ENCODE measurements at places on chromosomes 12 and 14.

GRCh38 chr12:121793440-121793837 is at the start of gene RHOF:
RHOF (minus strand) TSS chr12:121793688; CDS start chr12:121793633, 55 bp downstream.
- peak; percentile 30 for DNase-seq

GRCh38 chr14:96233661-96234060 is 22.3 kb upstream of the BDKRB1 start:
- DNase-seq = no peak

- DNase-seq = no peak
These were observed 101.8 kb upstream of the EIF5 start for GRCh38 chr14:103232031-103232808.

DNA sequence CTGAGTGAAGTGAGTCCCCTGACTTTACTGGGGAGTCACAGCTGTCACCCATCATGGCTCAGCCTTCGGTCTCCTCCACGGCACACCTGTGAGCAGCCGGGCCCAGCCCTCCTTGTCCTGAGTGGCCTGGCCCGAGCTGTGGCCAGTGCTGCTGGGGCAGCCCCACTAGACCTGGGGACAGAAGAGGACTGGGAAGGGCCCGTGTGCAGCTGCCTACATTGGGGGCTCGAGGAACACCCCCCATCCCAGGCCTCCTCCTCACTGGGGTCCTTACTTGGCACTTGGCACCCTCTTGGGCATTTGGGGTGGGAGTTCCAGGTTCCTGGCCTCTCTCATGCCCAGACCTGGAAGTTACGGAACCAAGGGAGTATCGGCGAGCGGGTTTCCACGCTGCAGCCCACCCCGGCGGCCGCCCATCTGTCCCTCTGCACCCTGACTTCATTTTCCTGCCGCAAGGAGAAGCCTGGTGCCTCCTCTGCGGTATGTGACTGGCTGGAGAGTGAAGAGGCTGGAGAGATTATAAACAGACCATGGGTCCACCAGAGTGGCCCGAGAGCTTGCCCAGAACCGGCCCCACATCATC is 179.7 kb downstream of the KIF26A start:
- no peak for DNase-seq

GRCh38 chr12:25529738-25530137 is 23.3 kb downstream of the LMNTD1 start:
- peak; percentile 38 for DNase-seq

DNA sequence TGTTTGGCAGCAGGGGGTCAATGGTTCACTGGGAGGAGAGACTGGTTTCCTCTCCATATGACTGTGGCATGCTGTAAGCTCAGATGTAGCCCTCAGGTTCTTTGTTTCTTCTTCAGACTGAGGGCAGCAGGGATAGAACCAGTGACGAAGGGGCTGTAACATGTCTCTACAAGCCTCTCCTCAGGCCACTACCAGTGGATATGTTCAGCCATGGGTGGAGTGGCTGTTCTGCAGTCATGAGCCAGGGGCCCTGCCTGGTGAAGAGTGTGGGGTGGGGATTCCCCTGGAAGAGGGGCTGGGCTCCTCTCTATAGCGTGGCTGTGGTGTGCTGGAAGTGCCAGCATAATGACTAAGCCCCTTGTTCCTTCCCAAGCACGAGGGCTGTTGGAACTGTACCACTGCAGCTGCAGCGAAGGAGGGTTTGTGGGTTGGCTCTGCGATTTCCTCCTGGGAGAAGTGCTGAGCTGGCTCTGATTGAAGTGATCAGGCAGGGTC is 55.8 kb downstream of the CMAS start:
- DNase-seq = peak; percentile 61

DNA sequence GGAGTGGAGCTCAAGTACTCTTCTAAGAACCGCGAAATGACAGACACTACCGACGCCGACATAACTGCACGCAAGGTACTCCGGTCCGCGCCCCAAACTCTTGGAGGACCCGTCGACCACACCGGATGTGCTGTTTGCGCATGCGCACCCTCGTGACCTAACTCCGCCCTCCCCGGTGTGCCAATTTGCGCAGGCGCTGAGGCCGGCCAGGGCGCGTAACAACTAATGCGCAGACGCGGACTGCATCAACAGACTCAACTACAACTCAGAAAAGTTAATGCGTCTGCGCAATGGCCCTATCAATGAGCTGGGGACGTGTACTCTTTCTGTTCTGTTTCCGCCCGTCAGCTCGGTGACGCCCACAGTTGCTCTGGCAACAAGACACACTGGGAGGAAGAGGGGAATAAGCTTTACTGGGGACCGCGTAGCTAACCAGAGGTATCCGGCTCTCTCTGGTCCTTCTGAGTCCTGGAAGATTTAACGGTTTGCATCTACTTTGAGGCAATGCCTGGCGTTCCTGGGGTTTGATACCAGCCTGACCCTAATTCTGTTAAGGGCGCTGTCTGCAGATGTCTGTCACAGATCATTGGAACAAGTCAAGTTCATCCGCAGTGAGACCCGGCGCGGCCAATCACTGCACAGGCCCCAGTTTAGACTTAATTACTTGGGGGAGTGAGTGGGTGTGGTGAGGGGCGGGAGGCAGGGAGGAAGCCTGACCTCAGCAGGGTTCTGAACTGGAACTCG is at the start of gene DAD1:
TSS of gene DAD1 (minus strand) at position 129 of the 744 bp plus-strand sequence. CDS start at position 62, 67 bp downstream.
- DNase-seq = peak; percentile 100

GRCh38 chr14:74913986-74914573 is 9.0 kb downstream of the RPS6KL1 start:
- peak; percentile 88 for DNase-seq

DNA sequence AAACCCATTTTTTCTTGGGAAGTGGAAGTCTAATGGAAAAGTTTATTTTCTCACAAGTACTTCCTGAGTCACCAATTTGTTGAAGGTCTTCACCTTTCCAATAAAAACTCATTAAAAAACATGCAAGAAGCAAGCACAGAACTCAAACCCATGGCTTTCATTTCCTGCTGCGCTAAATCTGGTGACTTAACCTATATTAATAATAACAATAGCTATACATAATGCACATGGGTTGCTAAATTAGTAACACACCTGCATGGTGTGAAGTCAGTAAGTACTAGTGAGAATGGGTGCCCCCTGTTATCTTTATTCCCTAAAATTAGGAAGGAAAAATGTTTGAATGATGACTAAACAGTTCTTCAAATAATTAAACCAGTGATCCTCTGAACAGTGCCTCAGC is 52.3 kb downstream of the PPP2R5C start:
- no peak for DNase-seq

GRCh38 chr12:13289653-13290289 is 93.2 kb downstream of the EMP1 start:
- DNase-seq = no peak

All from dermis blood vessel endothelial cell (primary cell).